ENCODE measurements at places on chromosomes 3 and 15.

DNA sequence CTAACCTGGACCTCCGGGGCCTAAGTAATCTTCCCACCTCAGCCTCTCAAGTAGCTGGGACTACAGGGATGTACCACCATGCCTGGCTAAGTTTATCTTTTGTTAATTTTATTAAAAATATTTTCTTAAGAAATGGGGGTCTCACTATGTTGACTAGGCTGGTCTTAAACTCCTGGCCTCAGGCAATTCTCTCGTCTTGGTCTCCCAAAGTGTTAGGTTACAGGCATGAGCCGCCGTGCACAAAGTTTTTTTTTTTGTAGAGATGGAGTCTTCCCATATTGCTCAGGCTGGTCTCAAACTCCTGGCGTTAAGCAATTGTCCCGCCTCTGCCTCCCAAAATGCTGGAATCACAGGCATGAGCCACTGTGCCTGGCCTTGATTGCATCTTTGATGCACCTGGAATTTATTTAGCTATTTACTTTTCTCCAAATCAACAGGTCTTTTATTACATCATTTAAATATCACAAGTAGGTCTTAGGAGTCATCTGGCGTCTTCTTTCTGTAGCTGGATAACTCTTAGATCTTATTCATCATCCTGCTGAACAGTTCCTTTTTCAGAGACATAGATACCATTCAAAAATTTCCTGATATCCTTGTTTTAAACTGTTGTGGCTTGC is 7.8 kb upstream of the MAP2K1 start:
- DNase-seq: no peak

DNA sequence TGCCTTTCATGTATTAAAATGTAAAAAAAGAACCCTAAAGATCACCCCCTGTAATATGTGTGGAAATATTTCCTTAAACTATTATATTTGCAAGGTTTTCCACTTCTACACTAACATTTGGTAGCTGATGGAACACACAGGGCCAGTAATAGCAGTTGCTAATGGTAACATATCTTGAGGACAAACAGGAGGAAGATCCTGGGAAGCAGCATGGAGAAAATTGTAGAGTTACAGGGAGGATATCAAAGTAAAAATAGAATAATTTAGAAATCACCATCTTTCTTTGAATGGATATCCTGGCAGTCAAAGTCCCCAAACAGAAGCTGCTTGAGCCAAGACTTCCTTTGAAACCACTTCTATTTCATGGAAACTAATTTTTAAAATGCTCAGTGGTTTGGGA is 29.5 kb upstream of the OSTN start:
- DNase-seq: no peak

GRCh38 chr3:23036728-23037127 is 166.4 kb upstream of the UBE2E2 start:
- no peak for DNase-seq

DNA sequence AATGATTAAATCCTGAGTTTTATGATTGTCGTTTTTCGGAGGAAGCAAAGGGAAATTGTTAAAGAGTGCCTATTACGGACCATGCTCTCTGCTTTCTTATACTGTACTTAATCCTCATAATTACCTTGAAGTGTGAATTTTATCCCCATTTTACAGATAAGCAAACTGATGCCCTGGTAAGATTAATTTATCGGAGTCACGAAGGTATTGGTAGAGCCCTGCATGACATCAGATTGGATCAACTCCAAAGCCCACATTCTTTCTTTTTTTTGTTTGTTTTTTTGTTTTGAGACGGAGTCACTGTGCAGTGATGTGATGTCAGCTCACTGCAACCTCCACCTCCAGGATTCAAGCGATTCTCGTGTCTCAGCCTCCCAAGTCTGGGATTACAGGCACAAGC is 1.6 kb upstream of the GNB4 start:
- DNase-seq: no peak

GRCh38 chr3:48425281-48425812 is 4.5 kb downstream of the PLXNB1 start:
- no peak for DNase-seq

DNA sequence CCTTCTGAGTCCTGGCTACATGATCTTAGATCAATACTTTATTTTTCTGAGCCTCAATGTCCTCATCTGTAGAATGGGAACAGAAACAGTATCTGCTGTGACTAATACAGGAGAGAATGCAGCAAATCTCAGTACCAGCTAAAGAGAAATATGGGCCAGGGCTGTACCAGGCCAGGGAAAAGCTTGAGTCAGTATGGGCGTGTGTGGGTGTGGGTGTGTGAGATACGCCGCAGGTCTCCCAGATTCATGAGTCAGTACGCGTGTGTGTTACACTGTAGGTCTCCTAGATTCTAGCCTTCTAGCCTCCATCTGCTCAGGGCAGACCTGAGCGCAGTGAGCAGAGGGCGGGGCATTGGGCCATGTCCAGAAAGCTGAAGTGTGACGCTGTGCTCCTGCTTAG is 15.2 kb downstream of the GNAI2 start:
- no peak for DNase-seq

Measured in esophagus muscularis mucosa (tissue), 4 donors.